ENCODE measurements at places on chromosomes 4 and X. TPM values are rescaled to one million over a fixed set of nuclear protein-coding genes. Genes with fewer than 3 reads are reported as not detected.

- DNase-seq, result peak; percentile 57
- no peak overlapping the region for H3K27ac ChIP-seq
- no peaks in the 10 kb centered on the region for H3K27me3 ChIP-seq
- peaks cover 8% of the 10 kb centered on the region for H3K4me1 ChIP-seq
These were observed 1.6 kb upstream of the LRAT start for GRCh38 chr4:154741922-154742850.

DNA sequence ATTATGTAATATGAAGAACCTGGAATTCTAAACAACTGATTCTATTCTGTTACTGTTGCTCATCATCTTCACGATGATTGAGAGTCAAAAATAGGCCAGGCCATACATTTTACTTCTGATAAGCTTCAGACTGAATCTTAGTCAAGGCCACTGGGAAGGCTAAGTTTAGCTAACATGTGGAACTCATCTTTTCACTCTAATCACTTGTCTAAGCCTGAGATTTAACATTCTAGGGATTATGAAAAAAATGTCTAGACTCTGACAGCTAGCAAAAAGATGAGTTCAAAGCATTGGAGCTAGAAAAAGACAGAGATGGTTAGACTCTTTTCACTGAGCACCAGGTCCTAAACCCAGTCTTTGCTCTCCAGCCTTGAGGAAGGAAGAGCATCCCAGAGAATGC, 656.2 kb upstream of the IGFBP7 start:
- no peaks in the 10 kb centered on the region for H3K4me1 ChIP-seq
- H3K27me3 ChIP-seq, result no peaks in the 10 kb centered on the region
- no peak overlapping the region for H3K27ac ChIP-seq
- H3K36me3 ChIP-seq, result no peaks in the 10 kb centered on the region
- DNase-seq, result no peak

DNA sequence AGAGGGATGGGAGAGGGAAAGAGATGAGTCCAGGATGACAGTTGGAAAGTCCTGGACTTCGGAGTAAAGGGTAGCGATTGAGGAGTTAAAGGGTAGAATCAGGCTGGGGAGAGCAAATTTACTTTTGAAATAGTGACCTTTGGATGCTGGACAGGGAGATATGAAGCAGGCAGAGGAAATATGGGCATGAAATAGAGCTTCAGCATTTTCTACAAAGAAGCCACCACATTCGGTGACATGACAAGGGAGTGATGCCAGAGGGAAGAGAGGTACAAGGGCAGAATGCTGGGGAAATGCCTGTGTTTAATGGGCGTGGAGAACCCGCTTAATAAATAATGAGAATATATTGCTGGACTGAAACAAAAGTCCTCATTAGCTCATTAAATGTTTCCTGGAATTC, 92.7 kb downstream of the TBL1X start:
- no peaks in the 10 kb centered on the region for H3K4me1 ChIP-seq
- no peak for DNase-seq
- H3K36me3 ChIP-seq, result no peaks in the 10 kb centered on the region
- H3K27ac ChIP-seq, result no peak overlapping the region
- no peaks in the 10 kb centered on the region for H3K27me3 ChIP-seq

DNA sequence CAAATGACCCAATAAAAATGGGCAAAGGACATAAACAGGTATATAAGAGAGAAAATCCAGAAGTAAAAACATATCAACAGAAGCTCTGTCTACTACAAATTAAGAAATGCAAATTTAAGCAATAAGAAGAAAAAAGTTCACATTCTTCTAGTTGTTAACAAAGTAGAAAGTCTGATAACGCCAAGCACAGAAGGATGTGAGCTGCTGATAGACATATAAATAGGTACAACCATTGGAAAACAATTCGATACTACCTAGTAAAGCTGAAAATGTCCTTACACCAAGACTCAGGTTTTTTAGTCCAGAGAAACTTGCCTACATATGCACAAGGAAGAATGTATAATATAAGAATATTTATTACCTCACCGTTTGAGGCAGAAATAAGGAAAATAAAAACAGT, 35.8 kb upstream of the SLAIN2 start:
- no peak for DNase-seq
- no peak overlapping the region for H3K4me3 ChIP-seq
- H3K27ac ChIP-seq, result no peak overlapping the region
- H3K27me3 ChIP-seq, result no peaks in the 10 kb centered on the region

DNA sequence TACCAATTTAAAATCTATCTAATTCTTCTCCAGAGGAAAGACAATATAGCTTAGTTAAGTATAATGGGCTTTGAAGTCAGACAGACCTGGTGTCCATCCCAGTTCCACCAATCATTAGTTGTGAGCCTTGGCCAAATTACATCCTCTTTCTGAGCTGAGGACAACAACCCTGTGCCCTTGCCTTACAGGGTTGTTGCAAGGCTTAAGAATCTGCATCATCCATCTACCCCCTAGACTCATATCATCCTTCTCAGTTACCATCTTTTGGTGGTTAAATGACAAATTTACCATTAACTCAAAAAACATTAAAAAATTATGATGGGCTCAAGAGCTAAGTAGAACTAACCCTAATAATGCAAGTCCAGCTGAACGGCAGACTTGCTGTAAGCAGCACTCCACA, 51.6 kb downstream of the NAP1L5 start:
- H3K27me3 ChIP-seq, result no peaks in the 10 kb centered on the region
- no peak overlapping the region for H3K4me3 ChIP-seq
- DNase-seq, result no peak
- H3K4me1 ChIP-seq, result no peaks in the 10 kb centered on the region
- no peaks in the 10 kb centered on the region for H3K36me3 ChIP-seq
- H3K27ac ChIP-seq, result no peak overlapping the region

The PPP4R3C gene
- total RNA-seq, result not detected

DNA sequence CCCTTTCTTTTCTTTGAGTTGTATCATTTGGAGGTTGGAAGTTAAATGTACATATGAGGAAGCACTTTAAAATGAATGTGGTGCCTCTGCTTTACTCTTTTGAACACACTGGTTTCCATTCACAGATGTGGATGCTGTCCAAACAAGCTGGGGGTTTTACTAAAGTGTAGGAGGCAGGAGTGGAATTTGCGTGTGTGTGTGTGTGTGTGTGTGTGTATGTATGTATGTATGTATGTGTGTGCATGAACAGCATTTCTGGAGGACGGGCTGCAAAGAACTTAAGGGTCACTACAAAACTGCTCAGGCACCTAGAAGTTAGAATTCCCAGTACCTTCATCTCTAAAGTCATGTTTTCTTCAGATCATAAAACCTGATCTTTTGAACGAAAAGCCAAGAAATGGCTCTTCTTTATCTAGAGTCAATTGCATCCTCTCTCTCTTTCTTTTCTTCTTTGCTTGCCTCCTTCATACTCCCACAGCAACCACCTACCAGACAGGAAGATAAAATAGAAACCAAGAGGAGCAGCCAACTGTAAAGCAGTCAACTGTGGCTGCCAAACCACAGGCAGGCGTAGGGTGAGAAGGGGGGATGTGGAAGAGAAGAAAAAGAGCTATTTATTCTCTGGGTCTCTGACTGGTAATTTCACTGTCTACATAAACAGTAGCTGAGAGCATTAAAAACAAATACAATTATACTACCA, 177.0 kb upstream of the RASGEF1B start:
- peak; percentile 32 for DNase-seq
- H3K27ac ChIP-seq, result no peak overlapping the region
- H3K36me3 ChIP-seq, result no peaks in the 10 kb centered on the region
- H3K4me1 ChIP-seq, result peaks cover 34% of the 10 kb centered on the region

- H3K27ac ChIP-seq, result no peak overlapping the region
- peaks cover 7% of the 10 kb centered on the region for H3K36me3 ChIP-seq
- H3K4me3 ChIP-seq, result no peak overlapping the region
- H3K27me3 ChIP-seq, result no peaks in the 10 kb centered on the region
- no peaks in the 10 kb centered on the region for H3K4me1 ChIP-seq
These were observed 55.2 kb upstream of the TLR2 start for GRCh38 chr4:153628796-153629315.
